ENCODE measurements at places on chromosomes 16 and 17.

DNA sequence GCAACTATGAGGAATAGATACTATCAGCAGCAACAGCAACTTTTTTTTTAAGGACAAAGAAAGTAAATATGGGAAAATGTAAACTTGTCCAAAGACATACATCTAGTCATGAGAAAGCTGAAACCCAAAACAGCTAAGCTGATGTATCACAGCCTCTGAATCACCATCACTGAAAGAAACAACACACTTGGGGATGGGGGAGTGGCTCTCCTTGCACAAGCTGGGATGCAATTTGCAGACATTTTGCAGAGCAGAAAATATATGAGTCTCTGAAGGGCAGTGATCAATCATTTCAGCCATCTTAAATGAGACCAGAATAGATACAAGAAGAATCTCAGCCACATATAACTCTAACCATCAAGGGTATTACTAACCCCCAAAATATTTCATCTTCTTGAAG is 79.1 kb downstream of the GRIN2A start:
- no peak for DNase-seq

DNA sequence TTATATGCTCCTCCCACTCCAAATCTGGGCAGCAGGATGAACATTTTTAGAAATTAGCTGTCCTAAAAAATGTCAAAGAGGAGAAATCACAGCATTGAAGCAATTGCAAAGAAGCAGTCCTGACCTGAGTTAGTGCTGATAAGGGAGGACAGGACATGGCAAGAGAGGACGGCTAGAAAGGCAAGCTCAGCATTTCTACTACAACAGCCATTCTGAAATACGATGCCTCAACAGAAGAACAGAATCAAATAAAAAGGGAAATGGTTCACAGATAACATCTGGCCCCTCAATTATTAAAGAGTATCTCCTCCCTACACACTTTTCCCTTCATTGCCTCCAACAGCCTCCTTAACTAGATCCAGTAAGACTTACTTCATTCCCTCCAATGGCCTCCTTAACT is 18.3 kb downstream of the VPS53 start:
- no peak for DNase-seq

DNA sequence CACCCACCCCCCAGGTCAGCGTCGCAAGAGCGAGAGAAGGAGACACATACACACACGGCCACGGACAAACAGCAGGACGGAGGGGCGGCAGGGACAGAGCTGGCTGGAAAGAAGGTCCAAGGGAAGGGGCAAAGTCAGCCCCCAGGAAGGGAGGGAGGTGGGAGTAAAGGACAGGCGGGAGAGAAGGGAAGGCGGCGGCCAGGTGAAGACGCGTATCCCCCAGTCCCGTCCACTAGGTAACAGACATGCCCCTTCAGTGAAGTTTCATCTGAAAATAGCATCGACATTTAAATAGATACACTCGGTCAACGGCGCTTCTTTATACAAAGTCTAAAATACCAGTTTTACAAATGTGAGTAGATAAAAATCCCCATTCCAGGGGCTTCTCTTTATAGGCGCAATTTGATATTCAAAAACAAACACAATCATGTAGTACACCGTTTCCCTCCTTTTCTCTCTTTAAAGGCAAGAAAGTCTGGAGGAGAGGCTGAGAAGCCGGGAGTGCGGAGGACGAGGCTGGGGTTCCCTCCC is 4.5 kb downstream of the CBX8 start:
- DNase-seq, result no peak

- no peak for DNase-seq
Measured at GRCh38 chr16:6852643-6853225, 479.9 kb upstream of the RBFOX1 start.

GRCh38 chr17:34582185-34582900 is 3.0 kb downstream of the TMEM132E start:
- DNase-seq, result no peak

GRCh38 chr17:63514974-63515373 is 8.2 kb upstream of the KCNH6 start:
- DNase-seq, result no peak

Data from NK-92 treated with Interleukin-12 subunit alpha and Interleukin-12 subunit beta, amount 100 ng/mL, for 24 hours (cell line).